ENCODE measurements at places on chromosomes 2 and 18.

DNA sequence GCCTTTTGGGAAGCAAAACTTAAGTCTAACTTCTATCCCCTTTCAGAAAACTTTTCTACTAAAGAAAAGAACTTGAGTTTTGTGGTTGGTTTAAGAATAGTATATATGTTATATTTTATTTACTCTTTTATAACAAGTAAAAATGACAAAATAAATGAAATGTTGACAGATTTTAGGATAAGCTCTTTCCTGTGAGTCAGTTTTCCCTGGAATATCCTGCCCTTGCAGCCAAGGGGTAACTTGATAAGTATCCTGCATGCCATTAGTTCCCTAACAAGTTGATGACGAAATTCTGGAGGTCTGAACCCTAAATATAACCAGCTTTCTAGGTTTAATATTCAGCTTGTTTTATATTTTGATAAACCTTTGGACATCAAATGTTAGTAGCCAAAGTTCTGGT is 7.3 kb upstream of the HTR2B start:
- DNase-seq = no peak

DNA sequence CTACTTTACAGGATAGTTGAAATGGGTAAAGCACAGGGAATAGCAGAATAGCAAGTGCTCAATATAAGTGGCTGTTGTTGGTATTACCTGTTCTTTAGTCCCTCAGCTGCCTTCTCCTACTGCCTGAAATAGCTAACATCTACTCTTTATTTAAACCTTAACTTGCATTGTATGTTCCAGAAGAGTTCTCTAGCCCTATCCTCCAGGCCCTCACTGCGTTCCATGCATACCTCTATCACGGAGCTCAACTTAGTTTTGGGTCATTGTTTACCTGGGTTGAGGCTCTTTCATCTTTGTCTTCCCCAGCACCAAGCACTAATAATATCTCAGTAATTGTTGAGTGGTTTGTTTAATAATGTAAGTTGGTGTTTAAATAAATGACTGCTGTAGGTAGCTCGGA is 242.2 kb upstream of the FANCL start:
- no peak for DNase-seq

GRCh38 chr2:113720167-113720566 is 36.3 kb downstream of the SLC35F5 start:
- DNase-seq = no peak

GRCh38 chr18:67331857-67332256 is 184.7 kb downstream of the DSEL start:
- DNase-seq = no peak

DNA sequence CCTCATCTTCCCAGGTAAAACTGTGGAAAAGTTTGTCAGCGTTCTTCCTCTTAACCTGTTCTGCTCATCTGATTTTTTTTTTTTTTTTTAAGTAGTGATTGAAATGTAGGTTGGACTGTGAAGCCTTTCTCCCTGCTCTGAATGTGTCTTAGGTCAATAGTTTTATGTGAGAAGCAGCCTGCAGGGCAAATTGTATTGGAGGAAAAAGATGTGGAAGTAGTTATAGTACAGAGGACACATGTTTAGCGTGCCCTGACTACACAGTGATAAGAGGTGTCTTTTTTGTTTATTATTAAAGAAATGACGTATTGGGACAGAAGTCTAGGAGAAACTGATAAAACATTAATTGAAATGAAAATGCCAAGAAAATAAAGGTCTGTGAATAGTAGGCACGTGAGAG is 1.5 kb downstream of the MTA3 start:
- no peak for DNase-seq
